ENCODE measurements at places on chromosomes 2 and 18.

- no peak for DNase-seq
Observed at GRCh38 chr2:65407240-65407639, 25.2 kb downstream of the SPRED2 start.

DNA sequence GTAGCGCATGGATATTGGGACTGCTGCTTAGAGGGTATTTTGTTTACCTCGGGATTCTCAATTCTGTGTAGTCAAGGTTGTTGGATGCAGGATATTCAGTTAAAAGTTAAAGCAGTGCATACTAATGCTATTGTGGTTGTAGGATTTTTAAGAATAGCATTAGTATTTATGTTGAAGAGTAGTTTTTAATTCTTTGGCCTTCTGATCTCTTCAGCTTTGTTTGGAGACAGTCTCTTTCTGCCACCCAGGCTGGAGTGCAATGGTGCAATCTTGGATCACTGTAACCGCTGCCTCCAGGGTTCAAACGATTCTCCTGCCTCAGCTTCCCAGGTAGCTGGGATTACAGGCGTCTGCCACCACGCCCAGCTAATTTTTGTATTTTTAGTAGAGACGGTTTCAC is 1.5 kb downstream of the RHBDD1 start:
- no peak for DNase-seq

GRCh38 chr2:69132960-69133590 is 120.1 kb downstream of the ANTXR1 start:
- no peak for DNase-seq

DNA sequence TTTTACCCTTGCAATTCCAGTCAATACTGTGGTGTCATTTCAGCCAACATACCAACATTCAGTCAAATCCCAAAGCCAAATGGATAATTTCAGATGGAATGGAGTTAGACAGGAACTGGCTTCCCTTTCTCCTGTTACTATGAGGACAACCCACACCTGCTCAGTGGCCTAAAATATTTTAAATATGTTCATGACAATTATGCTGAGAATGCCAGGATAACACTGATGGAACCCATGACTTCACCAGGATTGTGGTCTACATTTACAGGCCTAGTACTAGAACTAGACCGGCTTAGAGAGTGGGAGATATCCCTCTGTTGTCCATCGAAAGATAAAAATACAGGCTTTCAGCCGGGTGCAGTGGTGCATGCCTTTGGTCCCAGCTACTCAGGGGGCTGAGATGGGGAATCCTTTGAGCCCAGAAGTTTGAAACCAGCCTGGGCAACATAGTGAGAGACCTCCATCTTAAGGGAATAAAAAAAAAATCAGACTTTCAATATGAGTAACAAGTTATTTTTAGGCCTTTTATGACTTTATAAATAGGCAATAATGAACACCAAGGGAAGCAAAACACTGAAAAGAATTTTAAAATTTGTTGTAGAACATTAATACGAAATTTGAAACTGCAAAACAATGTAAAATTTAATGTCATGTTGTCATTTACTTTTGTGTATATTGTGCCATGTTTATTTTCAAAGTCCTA is 14.2 kb downstream of the GPATCH11 start:
- no peak for DNase-seq

DNA sequence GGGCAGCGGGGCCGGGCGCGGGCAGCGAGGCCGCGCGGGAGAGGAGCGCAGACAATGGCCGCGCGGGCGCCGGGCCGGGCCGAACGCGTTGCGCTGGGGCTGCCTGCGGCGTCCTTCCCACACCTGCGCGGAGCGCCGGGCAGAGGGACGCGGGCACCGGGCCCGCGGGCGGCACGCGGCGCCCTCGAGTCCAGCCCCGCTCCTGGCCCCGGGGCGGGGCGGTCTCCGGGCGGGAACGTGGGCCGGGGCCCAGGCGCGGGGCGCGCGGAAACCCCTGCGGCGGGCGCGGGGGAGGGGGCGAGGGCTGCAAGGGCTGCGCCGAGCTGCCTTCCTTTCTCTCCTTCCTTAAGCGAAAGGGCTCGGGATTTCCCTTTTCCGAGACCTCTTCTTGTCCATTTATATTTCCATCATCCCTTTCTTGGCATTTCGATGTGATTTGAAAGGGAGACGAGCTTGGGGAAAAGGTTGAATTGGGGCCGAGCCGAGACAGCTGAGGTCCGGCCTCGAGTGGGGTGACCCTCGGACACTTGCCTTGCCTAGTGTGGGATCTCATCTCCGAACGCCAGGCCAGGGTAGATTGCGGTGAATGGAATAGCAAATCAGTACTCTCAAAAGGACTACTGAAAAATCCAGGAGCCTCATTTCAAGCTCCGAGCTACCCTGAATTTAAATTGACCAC is 676 bp downstream of the KLHL23 start:
- DNase-seq: no peak

- no peak for DNase-seq
Observed at GRCh38 chr2:128196026-128196425, 105.0 kb downstream of the UGGT1 start.

GRCh38 chr2:98509542-98510321 is 65.1 kb downstream of the INPP4A start:
- no peak for DNase-seq

DNA sequence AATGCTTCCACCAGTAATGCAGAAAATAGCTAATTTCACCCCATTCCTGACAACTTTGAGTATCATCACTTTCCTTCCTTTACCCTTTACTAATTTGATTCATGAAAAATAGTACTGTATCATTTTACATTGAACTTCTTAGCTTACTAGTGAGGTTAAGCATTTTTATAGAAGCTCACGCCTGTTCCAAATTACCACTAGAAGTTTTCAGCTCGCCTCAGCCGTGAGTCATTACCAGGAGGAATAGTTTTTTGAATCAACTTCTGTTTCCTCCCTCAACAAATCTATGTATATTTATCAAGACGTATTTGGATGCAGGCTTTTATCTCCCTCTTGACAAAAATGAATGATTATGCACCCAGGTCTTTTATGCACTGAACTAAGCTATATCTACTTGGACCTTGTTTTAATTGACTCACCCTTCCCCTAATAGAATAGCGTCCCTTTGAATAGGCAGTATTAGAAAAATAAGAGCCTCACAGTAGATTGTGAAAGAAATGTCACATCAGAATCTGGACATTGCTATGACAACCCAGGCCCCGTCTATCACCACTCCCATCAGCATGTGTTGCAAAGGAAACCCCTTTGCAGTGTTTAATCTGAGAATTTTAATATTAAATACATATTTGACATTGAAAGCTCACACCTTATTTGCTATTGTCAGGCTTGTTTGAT is 207.4 kb upstream of the NRP2 start:
- DNase-seq: no peak

DNA sequence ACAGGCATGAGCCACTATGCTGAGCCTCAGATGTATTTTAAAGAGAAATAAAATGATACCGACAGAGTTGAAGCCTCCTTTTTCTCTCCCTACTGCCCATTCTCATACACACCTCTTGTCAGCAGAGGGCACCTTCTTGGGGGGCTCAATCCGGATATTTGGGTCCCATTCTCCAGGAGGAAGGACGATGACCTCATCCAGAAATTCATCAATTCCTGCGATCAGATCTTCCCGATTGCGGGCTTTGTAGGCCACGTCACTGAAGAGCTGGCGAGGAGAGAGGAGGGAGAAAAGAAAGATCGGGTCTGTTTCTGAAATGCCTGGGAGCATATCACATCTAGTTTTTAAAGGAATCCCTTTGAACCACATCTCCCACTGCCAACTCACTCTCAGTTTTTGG is 54.4 kb downstream of the MTHFD2 start:
- no peak for DNase-seq

Data from stimulated activated CD8-positive, alpha-beta memory T cell treated with anti-CD3 and anti-CD28 coated beads, Interleukin-7, amount 100 ng/mL, for 1 hour (primary cell).